ENCODE measurements at places on chromosomes 6 and 20. TPM values are rescaled to one million over a fixed set of nuclear protein-coding genes. Genes with fewer than 3 reads are reported as not detected.

- DNase-seq = no peak
Measured at GRCh38 chr20:33108661-33109060, 29.2 kb downstream of the BPIFB4 start.

- no peak for DNase-seq
Measured at GRCh38 chr6:56005426-56005825, 130.0 kb upstream of the BMP5 start.

The RNF217 gene
- total RNA-seq = 1.8 TPM

DNA sequence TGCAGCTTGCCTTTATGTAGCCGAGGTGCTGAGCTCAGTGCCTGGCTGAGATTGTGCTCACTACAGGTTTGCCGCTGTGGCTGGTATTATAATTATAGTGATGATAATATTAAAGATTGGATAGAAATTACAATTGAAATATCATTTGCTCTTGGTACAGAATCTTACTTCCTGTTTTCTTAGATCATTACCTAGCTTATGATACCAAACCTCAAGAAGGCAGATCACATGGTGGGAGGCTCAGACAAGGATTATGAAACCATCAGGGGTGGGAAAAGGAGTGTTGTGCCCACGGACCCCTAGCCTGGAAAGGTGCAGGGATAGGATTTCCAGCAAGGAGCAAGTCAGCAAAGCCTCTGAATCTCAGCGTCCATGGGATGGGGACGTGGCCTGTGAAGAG lies 70.6 kb downstream of the IGF2R start:
- DNase-seq = no peak

The ADGRF5 gene
- total RNA-seq = not detected

GRCh38 chr6:159110013-159110412 lies 59.2 kb upstream of the FNDC1 start:
- peak; percentile 68 for DNase-seq

GRCh38 chr6:37048851-37049757 lies 43.6 kb downstream of the FGD2 start:
- peak; percentile 91 for DNase-seq

DNA sequence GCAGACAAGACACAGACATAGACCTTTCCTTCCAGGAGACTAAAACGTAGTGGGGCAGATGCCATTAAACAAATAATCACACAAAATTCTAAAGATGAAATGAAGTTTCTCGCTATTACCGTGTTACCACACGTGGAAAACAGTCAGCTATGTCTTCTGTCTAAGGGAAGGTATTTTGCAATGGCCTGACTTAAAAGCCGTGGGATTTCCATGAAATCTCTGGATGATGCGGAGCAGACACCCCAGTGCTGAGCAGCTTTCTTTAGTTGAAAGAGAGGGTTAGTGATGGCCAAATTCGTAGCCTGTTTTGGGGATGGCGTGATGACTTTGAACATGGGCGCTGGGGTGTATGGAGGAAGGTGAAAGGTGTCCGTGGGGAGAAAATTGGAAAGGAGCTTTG lies 281.8 kb downstream of the NRN1 start:
- no peak for DNase-seq

GRCh38 chr6:157811137-157811475 lies 11.9 kb upstream of the SNX9 start:
- DNase-seq = no peak

DNA sequence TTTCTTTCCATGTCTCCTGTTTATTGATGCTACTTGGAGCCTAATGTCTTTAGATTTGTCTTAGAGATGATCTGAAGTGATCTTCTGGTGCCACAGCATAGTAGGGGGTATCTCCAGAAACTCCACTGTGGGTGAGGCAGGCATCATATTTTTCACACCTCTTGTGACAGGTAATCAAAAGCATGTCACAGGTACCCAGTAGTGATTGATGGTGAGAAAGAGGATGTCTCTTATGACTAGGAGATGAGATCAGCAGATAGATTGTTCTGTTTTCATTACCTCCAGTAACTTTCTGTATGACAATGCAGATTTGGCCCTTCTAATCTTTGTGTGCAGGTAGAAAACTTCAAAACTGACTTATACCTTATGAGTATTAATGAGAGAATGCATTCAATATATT lies 13.5 kb downstream of the NCOA7 start:
- DNase-seq = peak; percentile 67

DNA sequence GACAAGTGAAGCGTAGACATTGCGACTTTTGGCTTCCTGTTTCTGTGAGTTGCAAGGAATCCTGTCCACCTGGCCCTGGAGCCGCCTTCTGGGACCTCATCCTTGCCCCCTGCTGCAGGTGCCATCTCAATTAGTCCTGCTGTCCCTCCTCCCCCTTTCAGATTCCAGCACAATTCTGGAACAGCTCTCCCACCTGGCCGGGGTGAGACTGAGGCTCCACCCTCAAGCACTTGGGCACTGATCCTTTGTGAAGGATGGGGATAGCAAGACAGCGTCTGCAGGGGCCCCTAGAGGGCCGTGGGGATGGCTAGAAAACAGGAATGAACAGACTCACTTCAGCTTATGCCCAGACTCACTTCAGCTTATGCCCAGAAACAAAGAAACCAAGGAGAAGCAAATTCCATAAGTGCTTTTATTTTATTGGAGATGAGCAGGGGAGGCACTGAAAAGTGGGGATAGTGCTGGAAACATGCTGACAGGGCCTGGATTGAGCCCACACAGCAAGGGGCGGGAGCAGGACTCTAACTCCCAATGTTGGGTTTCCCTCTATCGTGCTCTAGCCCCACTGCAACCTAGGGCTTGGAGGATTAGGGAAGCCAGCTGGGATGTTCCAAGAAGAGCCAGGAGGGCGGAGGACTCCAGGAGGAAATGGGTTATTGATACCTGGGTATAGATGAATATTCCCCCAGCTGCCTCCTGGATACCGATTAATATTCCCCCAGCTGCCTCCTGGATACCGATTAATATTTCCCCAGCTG lies 1.4 kb downstream of the C6orf15 start:
- DNase-seq = no peak

GRCh38 chr6:46453216-46453615 lies 38.0 kb downstream of the RCAN2 start:
- DNase-seq = no peak

The MEI4 gene
- total RNA-seq = not detected

GRCh38 chr20:60255866-60256265 lies 297.6 kb downstream of the CDH26 start:
- DNase-seq = no peak

The SPTLC3 gene
- total RNA-seq = 0.15 TPM

- no peak for DNase-seq
Measured at GRCh38 chr6:107714104-107714503, 110.0 kb downstream of the SCML4 start.

DNA sequence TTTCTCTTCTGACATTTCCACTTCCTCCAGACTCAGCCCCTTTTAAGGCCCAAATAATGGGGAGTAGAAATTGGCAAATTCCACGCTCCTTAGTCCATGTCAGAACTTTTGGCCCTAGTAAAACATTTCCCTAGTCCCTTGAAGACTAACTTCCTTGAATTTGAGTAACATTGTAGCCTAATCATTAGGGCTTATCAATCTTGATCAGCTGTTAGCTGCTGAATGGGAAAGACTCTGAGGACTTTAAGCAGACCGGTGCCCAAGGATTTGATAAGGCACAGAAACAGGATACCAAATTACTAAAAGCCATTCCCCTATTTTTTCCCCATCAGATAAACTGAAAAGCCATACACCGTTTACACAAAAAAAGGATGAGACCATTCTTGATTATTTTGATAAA lies 37.0 kb upstream of the ECI2 start:
- no peak for DNase-seq

The OR12D3 gene
- not detected for total RNA-seq

DNA sequence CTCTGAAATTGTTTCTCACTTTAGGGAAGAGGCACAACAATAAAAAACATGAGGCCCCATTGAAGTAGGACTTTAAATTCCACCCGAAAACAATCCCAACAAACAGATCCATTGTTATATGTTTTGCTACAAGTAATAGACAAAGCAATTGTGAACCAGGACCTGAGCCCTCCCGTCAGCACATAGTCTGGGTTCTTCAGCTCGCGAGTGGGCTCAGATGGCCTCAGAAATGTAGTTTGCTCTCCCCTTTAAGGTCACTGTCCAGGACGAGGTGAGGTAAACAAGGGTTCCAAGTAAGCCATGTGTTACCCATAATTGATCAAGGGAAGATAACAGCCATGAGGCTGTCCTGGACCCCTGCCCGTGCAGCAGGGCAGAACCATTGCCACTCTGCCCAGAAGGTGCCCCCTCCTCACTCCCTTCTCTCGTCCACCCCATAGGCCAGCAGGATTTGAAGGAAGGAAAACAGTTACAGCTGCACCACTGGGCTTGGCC lies 160.1 kb upstream of the QKI start:
- no peak for DNase-seq

- no peak for DNase-seq
Measured at GRCh38 chr6:113050979-113051378, 703.8 kb downstream of the RFPL4B start.

- DNase-seq = no peak
Measured at GRCh38 chr6:30194797-30195690, 18.2 kb downstream of the TRIM26 start.

The SOBP gene
- total RNA-seq = 0.25 TPM

GRCh38 chr6:19303383-19303782 lies 533.8 kb upstream of the ID4 start:
- DNase-seq = no peak

The C20orf141 gene
- total RNA-seq = not detected

DNA sequence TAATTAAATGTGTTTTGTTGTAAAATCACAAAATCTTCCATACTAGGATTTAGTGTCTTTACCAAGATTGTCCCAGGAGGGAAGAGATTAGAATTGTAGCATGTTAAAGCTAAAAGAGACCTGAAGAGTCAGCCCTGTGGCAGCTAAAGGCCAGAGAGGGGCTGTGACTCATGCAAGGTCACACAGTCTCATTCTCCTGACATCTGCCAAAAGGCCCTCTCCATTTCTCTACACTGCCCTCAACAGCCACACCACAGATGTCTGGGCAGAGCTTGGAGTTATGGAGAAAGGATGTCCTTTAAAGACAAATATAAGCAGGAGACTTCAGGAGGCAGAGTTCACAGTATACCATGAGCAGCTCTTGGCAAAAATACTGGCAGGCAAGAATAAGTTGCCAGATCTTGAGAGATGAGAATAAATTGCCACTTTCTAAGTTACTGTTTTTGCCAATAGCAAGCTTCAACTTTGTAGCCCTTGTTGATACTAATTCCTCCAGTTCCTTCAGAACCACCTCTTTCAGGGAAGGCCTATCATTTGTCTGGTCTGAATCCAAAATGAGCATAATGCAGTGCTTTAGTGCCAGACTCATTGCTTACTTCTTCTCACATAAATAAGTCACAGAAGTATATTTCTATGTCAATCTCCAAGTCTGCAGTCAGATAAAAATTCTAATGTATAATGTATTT lies 41.7 kb downstream of the AKIRIN2 start:
- no peak for DNase-seq

GRCh38 chr6:24763578-24763977 lies 11.2 kb upstream of the GMNN start:
- DNase-seq = no peak

DNA sequence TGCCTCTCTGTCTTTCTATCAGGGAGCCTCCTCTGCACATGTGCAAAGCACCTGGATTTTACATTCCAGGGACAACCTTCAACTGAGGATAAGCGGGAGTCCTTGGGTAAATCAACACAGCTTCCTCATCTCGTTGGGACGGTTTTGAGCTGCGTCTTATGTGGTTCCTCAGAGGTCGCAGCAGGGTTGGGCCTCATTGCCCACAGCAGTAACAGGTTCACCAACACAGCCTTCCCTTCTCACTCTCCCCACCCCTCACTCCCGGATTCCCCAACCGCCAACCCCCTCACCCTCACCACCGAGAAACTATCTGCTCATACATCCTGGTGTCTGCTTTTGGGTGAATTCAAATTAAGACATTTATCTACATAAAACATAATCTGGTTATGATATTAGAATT lies 155.8 kb upstream of the GGTLC1 start:
- DNase-seq = no peak

GRCh38 chr6:46969206-46969605 lies 47.5 kb upstream of the ADGRF5 start:
- DNase-seq = no peak

The MYH7B gene
- total RNA-seq = 0.20 TPM

The PRR18 gene
- total RNA-seq = not detected

- DNase-seq = no peak
Measured at GRCh38 chr6:139306291-139306981, 14.6 kb upstream of the TXLNB start.

- no peak for DNase-seq
Measured at GRCh38 chr20:56605261-56605996, 23.7 kb upstream of the TFAP2C start.

The B3GAT2 gene
- not detected for total RNA-seq

The GUCA1A gene
- total RNA-seq = not detected

The COL21A1 gene
- not detected for total RNA-seq

DNA sequence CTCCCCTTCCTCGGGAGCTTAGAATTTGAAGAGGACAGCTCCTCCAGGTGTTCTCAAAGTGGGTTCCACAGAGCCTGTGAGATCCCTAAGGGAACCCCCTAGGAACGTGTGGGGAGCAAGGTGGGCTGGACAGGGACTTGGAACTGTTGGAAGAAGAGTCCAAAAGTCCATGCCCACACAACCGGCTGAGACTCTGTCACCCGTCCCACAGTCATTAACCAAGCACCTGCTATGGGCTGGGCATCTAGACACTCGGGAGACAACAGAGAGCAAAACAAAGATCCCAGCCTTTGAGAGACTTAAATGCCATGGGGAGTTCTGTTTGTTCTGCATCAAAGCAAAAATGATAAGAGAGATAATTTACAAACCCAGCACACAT lies 51.9 kb upstream of the SAYSD1 start:
- no peak for DNase-seq

Measured in activated naive CD4-positive, alpha-beta T cell treated with anti-CD3 and anti-CD28 coated beads for 36 hours (primary cell).